ENCODE measurements at places on chromosomes 6 and 20.

GRCh38 chr6:116102873-116103272 lies 2.2 kb downstream of the NT5DC1 start:
- no peak for DNase-seq

DNA sequence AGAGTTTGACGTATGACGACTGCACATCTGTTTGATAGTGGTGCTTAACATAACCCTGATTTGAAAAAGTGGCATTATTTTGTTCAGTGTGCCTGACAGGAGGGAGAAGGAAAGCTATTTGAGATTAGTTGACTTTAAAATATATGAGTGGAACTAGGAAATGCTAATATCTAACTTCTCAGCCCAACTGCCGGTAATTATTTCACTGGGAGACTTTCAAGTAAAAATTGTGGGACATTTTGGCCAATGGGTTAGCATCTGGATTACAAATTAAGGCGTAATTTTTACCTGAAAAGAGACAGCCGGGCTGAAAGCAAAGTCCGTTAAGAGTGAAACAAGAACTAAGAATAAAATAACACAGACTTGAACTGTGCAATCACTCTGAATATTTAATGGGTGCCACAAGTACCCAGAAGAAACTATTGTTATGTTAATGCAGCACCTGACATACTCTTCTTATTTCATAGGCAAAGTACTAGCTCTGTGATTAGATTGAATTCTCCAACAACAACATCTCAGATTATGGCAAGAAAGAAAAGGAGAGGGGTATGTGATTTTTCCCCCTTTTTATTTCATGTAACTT lies 2.0 kb downstream of the HEY2 start:
- DNase-seq: no peak

DNA sequence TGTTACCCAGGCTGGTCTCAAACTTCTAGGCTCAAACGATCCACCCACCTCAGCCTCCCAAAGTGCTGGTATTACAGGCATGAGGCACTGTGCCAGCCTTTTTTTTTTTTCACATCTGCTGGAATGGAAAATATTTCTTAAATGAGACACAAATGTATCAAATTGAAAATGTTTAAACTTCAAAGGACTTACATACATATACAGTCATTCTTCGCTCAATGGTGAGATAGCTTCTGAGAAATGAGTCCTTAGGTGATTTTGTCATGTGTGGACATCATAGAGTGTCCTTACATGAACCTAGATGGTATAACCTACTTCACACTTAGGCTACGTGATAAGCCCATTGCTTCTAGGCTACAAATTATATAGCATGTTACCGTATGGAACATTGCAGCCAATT lies 43.1 kb downstream of the MICA start:
- no peak for DNase-seq

- no peak for DNase-seq
Measured at GRCh38 chr6:125948455-125948854, 8.1 kb upstream of the HINT3 start.

- DNase-seq: no peak
Measured at GRCh38 chr6:152246554-152247337, 390.4 kb downstream of the SYNE1 start.

DNA sequence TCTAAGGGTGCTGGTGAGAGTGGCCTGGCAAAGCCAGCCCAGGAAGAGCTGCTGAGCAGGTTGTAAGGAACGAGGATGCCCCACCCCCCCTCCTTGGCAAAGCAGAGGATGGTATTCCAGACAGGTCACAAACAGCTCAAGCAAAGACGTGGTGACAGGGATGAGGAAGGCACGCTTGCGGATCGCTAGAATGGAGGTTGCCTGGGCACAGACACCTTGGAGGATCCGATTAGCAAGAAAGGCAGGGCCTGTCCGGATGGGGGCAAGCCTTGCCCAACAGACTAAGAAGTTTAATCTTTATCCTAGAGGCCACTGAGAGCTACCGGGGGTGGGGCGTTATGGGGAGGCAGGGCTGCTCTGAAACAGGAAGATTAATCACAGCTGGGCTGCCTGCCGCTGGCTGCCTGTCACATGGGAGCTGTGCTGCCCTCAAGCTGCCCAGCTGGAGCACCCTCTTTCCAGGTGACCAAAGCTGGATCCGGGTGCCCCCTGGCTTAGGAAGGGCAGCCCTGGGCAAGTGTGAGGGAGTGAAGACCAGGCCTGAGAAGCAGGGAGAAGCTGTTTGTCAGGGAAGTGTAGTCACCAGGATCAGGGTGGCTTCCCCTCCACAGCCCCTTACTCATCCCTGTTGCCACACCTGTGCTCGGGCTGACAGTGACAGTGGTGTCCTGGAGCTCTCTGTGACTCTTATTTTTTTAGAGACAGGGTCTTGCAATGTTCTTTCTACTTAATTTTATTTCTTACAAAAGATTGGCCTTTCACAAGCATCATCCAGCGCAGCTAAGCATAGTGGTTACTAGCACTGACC lies 9.1 kb upstream of the MAPK13 start:
- DNase-seq: no peak

GRCh38 chr6:137542713-137543112 lies 48.5 kb upstream of the OLIG3 start:
- DNase-seq: no peak

DNA sequence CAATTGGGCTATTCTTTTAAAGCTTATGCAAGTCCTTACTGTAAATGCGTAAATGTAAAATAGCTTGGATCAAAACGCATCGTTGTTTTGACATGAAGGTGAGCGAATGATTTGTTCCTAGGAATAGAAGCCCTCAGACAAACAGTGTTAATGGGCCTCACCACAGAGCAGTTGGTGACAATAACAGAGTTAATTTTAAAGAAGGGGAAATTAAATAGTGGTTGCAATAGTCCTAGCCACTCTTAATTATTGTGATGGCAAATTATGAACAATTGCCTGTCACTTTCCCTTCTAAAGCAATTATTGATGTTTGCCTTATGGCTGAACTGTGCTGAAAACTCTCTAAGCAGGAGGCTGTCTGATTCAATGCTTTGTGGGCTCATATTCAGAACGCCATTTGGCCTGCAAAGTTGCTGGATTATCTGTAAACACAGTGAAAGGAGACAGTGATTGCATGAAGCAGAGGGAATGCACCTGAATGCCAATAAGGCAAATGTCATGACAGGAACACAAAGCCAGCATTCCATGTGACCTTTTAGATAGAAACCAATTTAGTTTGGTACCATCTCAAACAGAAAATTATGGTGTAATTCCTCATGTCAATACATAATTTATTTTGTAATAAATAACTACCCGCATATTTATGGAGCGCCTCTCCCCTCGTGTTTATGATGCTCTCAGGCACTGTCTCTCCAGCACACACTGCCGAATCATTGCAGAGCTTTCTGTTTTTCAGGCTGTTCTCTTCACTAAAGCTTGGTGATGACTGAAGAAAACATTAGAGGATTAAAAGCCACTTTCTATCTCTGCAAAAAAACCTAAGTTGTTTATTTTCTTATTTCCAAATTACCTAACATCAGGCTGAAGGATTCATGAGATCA lies 387.5 kb downstream of the HACE1 start:
- DNase-seq: peak; percentile 95

GRCh38 chr6:41692730-41693129 lies 42.7 kb downstream of the TFEB start:
- no peak for DNase-seq

DNA sequence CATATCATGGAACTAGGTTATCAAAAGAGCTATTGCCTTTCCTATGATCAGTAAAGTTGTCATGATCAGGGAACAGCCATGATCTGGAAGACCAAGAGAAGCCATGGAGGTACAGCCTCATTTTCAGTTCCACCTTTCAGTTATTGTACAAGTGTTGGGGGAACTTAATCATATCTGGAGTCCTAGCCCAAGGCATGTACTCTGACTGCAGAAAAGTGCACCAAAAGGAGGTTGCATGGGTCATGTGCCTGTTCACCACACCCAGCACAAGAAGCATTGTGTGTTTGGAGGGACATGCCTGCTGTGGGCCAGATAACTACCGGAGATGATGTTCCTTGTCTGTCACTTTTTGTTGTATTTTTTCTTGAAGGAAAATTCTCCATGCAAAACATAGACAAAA lies 185.8 kb upstream of the MAN1A1 start:
- DNase-seq: no peak

- no peak for DNase-seq
Measured at GRCh38 chr6:144653885-144654505, 368.9 kb downstream of the UTRN start.

DNA sequence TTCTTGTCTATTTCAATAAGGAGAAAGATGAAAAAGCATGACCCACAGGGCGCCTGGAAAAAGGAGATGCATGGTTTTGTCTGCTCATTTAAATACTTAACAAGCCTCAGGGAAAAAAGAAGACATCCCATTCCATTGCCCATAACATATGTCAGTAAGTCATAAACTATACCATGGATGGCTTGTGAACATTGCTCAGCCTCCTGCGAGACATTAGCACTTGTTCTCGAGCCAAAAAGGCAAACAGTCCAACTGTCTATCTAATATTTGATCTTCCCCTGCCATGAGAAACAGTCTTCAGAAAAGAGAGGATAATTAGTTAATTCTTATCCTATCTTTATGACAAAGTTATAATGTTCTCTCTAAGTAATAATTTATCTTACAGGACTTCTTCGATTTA lies 527.4 kb downstream of the HACE1 start:
- no peak for DNase-seq

GRCh38 chr20:32206760-32207625 lies 550 bp downstream of the PLAGL2 start:
- no peak for DNase-seq

DNA sequence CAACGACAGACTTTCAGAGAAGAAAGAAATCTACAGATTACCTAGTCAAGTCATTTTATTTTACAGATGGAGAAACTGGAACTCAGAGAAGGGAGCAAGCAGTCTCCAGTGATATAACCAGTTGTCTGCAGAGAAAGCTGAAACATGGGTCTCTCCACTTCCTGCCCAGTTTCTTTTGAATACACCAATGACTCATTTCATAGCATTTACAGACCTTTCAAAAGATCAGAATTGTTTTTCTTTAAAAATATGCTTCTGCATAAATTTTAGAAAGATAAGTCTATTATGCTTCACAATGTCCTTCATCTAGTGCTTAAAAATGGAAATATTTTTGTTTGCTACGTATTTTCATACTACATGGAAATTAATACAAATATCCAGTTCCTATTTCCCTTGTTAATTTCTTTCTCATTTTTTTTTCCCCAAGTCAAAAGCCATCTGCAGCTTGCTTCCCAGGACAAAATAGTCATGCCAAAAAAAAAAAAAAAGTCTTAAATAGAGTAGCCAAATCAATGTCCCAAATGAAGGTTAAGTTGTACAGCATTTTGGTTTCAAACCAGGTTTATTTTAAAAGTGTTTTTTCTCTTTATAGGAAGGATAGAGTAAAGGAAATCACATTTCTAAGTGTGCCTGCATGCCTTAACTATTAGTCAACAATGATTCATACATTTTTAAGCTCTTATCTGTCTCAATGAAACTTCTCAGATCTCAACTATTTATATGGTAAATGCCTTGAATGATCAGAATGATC lies 36.9 kb downstream of the ARHGAP18 start:
- no peak for DNase-seq

- no peak for DNase-seq
Measured at GRCh38 chr6:47152666-47153403, 110.7 kb upstream of the ADGRF1 start.

DNA sequence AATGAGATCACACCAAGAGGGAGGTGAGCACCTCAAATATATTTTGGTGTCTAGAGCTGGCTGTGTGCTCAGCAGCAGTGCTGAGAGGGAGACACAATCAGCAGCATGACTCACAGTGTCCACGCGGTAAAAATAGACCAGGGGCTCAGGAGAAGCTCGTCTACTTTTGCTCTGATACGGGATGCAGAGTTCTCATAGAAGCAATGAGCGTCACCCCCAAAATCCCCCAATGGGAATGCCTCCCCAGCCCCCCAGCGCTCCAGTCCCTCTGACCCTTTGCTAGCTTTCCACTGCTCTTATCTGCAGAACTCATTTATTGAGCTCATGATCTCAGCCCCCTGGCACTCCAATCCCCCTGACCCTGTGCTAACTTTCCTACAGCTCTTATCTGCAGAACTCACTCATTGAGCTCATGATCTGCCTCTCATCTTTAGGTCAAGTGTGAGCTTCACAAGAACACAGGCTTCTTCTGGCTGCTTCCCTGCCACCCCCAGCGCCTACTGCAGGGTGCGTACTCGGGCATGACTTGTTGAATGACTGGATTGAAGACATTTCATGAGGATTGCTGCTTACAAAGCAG lies 34.0 kb downstream of the SYNDIG1 start:
- DNase-seq: no peak

DNA sequence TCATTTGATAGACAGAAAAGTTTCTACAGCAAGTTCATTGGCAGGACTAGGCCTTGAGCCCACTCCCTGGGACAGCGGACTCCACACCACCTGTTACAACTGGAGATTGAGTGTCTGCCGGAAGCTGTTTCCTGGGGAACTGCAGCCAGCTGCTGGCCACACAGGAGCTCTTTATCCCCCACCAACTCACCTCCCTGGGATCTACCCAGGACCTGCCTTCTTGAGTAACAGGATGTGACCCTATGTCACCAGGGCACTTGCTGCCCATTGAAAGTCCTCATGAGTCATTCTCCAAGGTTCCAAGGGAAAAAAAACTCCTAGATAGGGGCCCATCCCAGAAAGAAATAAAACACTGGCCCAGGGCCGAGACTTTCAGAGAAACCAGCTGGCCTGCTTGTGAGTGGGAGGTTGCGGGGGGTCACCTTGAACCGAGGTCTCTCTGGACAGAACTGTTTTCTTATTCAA lies 37.4 kb upstream of the SLC9A8 start:
- DNase-seq: no peak

DNA sequence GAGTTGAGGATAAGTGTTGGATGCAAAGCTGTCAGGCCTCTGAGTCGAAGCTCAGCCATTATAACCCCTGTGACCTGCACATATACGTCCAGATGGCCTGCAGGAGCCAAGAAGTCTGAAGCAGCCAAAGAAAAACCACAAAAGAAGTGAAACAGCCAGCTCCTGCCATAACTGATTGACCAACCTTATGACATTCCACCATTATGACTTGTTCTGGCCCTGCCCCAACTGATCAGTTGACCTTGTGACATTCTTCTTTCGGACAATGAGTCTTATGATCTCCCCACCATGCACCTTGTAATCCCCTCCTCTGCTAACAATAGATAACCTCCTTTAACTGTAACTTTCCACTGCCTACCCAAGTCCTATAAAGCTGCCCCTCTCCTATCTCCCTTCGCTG lies 133.7 kb upstream of the AGPAT4 start:
- no peak for DNase-seq

GRCh38 chr6:152151920-152152319 lies 344.4 kb downstream of the ESR1 start:
- no peak for DNase-seq

All from NCI-H1417 treated with DMSO at 0.1 percent for 48 hours (cell line).